Esophagus muscularis mucosa (tissue), 4 donors: ENCODE measurements at places on chromosomes 3 and 15. TPM values are rescaled to one million over a fixed set of nuclear protein-coding genes. Genes with fewer than 3 reads are reported as not detected.

DNA sequence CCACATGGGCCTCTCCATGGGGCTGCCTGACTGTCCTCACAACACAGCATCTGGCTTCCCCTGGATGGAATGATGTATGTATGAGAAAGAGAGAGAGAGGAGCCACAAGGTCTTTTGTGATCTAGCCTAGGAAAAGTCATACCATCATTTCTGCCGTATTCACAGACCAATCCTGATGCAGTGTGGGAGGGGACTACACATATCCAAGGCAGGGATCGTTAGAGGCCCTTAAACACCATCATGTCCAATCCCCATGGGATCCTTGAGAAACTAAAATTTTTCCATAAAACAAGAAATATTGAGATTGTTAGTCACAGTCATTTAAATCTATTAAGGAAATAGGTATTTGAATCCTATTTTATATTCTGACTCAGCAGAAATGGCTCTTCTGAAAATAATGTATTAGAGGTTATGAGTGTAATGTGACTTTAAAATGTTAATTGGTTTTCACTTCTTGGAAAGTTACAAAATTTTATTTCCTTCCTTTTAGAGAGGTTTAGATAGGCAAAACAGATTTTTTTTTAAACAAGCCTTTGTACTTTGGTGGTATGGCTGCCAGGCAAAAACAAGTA is 65.1 kb upstream of the TSC22D2 start:
- no peaks in the 10 kb centered on the region for H3K36me3 ChIP-seq
- H3K4me3 ChIP-seq, result no peak overlapping the region
- H3K27ac ChIP-seq, result no peak overlapping the region
- no peak for DNase-seq
- H3K4me1 ChIP-seq, result peaks cover 5% of the 10 kb centered on the region

DNA sequence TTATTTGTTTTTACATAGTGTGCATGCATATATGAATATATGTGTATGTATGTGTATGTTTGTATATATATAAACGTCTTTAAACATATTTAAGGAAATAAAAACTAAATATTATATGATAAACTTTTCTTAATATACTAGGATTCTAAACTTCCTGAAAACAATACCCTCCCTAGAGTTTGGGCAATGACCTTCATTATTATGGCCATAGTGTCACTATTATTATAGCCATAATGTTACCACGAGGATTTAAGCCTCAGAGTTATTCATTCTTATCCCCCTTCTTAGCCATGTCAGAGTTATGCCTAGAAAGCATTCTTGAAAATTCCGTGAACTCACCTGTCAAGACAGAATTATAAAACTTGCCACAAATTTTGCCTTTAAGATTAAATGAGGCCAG is 335.5 kb downstream of the ERC2 start:
- H3K4me3 ChIP-seq, result no peak overlapping the region
- no peaks in the 10 kb centered on the region for H3K36me3 ChIP-seq

DNA sequence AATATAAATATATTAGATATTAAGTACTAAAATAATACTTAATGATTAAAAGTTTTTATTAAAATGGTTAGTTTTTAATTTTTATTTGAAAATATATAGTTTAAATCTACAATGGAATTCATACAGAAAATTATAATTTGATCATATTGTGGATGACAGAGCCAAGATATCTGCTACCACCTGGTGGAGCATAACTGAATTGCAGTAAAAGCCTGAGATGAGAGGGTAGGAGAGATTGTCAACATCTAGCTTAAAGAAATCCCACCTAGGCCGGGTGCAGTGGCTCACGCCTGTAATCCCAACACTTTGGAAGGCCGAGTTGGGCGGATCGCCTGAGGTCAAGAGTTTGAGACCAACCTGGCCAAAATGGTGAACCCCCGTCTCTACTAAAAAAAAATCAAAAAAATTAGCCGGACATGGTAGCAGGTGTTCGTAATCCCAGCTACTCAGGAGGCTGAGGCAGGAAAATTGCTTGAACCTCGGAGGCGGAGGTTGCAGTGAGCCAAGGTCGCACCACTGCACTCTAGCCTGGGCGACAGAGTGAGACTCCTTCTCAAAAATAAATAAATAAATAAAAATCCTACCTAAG is 25.1 kb upstream of the CSTA start:
- no peaks in the 10 kb centered on the region for H3K4me1 ChIP-seq
- H3K27ac ChIP-seq, result no peak overlapping the region
- H3K27me3 ChIP-seq, result no peaks in the 10 kb centered on the region
- H3K4me3 ChIP-seq, result no peak overlapping the region
- no peak for DNase-seq
- no peaks in the 10 kb centered on the region for H3K36me3 ChIP-seq

Gene MITF
- 81.5 TPM for total RNA-seq

DNA sequence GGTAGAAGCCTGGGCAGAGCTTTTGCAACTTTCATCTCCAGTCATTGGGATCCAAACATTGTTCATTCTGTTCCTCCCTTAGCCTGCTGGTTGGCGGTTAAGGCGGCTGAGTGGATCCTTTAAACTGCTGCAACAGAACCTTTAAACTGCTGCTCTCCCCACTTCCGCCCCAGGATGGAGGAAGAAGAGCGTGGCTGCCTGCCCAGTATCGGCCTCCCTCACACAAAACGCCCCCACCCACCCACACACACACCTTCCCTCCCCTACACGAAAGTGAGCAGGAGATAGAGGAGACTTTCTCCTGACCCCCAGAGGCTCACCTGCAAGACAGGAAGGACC is 460 bp upstream of the ZMAT3 start:
- peaks cover 43% of the 10 kb centered on the region for H3K4me1 ChIP-seq
- peaks cover 6% of the 10 kb centered on the region for H3K36me3 ChIP-seq
- no peak for DNase-seq
- peak overlapping the region; percentile 91 for H3K27ac ChIP-seq
- H3K4me3 ChIP-seq, result peak overlapping the region; percentile 79

- H3K27ac ChIP-seq, result peak overlapping the region; percentile 65
- H3K4me3 ChIP-seq, result no peak overlapping the region
- no peaks in the 10 kb centered on the region for H3K27me3 ChIP-seq
- H3K36me3 ChIP-seq, result no peaks in the 10 kb centered on the region
Measured at GRCh38 chr3:25437953-25438352, 9.9 kb downstream of the RARB start.

Gene RGMA
- 101 TPM for total RNA-seq

Gene EBLN2
- total RNA-seq, result 2.1 TPM

GRCh38 chr15:52699457-52699856 is 20.3 kb upstream of the ATOSA start:
- no peaks in the 10 kb centered on the region for H3K36me3 ChIP-seq
- no peaks in the 10 kb centered on the region for H3K27me3 ChIP-seq
- no peak overlapping the region for H3K27ac ChIP-seq
- no peak for DNase-seq
- no peak overlapping the region for H3K4me3 ChIP-seq
- H3K4me1 ChIP-seq, result no peaks in the 10 kb centered on the region

DNA sequence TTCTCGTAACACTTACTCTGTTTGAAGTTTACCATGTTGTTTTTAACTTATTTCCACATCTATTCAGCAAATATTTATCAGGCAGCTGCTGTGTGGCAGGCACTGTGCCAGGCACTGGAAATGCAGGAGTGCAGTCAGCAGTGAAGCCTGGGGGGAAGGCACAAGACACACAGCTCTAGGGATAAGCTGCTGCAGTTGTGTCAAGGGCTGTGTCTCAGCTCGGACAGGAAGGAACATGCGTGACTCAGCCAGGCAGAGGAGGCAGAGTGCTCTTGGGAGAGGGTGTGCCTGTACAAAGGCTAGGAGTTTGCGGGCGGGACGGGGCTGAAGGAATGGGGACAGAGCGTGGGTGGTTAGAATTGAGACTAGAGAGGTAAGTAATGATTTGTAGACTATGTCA is 24.7 kb downstream of the LYSMD4 start:
- H3K27me3 ChIP-seq, result no peaks in the 10 kb centered on the region
- peaks cover 56% of the 10 kb centered on the region for H3K4me1 ChIP-seq
- H3K36me3 ChIP-seq, result peaks cover 3% of the 10 kb centered on the region
- no peak for DNase-seq

GRCh38 chr3:12644331-12644937 is 19.5 kb downstream of the RAF1 start:
- peak overlapping the region; percentile 31 for H3K27ac ChIP-seq
- peaks cover 52% of the 10 kb centered on the region for H3K4me1 ChIP-seq
- H3K4me3 ChIP-seq, result peak overlapping the region; percentile 14
- DNase-seq, result no peak
- no peaks in the 10 kb centered on the region for H3K36me3 ChIP-seq

DNA sequence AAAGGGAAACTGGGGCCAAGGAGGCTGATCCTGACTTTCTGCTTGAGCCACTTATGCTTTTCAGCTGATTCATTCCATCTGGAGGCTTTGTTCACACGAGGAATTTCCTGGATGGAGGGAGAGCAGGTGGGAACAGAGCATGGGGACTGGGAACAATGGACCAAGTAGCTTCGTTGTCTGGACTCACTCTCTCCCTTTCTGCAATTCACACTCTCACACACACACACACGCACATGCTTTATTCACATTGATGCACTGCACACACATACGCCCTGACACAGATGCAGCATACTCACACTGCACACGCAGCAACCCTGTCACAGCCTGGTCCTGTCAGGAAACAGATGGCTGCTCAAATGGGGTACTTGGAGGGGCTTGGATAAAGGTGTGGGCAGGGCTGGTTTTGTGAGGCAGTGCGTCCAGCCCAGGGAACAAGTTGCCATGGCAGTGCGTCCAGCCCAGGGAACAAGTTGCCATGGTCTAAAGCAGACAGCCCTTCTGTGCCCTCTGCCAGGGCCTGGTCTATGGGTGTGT is 19.8 kb upstream of the CHCHD6 start:
- peaks cover 2% of the 10 kb centered on the region for H3K4me1 ChIP-seq
- no peaks in the 10 kb centered on the region for H3K36me3 ChIP-seq
- H3K27ac ChIP-seq, result no peak overlapping the region
- H3K4me3 ChIP-seq, result no peak overlapping the region
- DNase-seq, result peak; percentile 86
- no peaks in the 10 kb centered on the region for H3K27me3 ChIP-seq

DNA sequence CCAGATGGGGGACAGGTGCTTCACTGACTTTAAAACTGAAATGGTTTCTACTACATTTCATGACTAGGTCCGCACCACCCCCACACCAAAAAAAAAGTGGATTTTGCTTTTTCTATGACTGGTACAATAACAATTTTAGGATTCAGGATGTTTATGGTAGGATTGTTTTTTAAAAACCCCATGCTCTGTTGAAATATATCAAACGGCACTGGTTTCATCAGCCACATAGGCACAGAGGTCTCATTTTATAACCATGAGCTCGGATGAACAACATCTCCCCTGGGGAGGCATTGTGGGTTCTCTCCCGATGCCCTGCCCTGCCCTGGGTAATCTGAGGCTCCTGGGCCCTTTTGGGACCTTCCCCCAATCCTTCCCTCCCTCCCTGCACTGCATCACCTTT is 202.7 kb upstream of the KBTBD8 start:
- DNase-seq, result no peak
- H3K27me3 ChIP-seq, result no peaks in the 10 kb centered on the region
- no peaks in the 10 kb centered on the region for H3K36me3 ChIP-seq
- no peak overlapping the region for H3K27ac ChIP-seq
- H3K4me1 ChIP-seq, result peaks cover 4% of the 10 kb centered on the region
- H3K4me3 ChIP-seq, result no peak overlapping the region

DNA sequence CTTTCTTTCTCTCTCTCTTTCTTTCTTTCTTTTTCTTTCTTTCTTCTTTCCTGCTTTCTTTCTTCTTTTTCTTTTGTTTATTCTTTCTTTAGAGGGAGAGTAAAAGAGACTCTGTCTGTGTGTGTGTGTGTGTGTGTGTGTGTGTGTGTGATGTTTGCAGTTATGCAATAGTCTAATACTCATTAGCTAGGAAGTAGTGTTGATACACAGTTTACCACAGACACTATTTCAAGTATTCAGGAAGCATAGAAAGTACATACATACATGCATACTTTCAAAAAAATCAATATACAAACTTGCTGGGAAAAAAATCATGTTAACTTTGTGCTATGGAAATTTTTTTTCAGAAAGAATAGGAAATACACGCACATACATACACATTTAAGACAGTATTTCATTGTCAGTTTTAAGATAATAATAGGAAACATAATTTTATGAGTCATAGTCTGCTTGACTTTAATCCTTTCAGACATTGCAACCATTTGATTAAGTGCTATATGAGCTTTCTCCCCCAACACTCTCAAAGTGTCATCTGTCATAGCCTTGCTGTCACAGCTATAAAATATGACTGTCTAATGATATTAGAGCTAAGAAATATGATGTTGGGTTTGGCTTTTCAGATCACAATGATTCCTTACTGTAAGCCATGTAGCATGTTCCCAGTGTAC is 74.9 kb upstream of the EPHA3 start:
- no peak overlapping the region for H3K27ac ChIP-seq
- H3K4me3 ChIP-seq, result no peak overlapping the region
- DNase-seq, result no peak
- H3K36me3 ChIP-seq, result no peaks in the 10 kb centered on the region

DNA sequence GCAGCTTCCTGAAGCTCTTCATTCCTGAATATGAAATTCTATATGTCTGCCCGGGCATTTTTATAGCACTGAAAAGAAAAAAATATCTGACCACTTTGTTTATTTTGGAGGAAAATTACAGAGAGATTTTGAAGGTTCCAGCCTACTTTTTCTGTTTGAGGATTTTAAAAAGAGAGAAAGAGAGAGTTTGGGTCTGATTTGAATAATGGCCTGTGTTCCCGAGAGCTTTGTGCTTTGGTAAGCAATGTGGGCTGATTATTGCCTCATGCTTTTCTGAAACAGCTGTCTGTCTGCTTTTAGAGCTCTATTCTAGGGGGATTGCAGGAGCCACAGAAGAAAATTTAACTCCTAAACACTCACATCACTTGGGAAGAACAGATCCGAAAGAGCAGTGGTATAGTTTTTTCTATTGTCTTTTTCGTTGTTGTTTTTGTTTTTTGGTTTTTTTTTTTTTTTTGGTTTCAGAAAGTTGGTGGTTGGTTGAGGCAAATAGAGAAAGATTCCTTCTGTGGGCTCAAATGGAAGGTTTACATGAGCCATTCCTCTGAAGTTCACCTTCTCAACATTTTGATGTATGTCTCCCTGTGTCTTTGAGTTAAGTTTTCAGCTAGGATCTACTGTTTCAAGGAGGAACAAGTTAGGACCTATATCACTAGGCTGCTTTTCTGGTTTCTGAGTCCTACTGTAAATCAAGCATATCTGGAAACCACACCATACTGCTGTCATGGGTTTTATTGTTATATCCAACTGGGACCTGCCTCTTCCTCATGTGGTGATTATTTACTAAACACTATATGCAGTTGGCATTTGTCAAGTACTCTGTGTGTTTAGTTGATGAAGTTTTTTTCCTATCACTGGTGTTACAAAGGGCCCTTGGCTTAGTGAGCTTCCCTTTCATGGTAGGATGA is 178.9 kb downstream of the KCNMB2 start:
- H3K4me3 ChIP-seq, result no peak overlapping the region
- H3K27ac ChIP-seq, result no peak overlapping the region
- H3K27me3 ChIP-seq, result no peaks in the 10 kb centered on the region
- peaks cover 8% of the 10 kb centered on the region for H3K4me1 ChIP-seq
- no peak for DNase-seq

Gene VGLL3
- 23.7 TPM for total RNA-seq

Gene TTC23
- total RNA-seq, result 25.3 TPM

Gene MORC1
- not detected for total RNA-seq
